NCI-H187 treated with DMSO at 0.1 percent for 48 hours (cell line): ENCODE measurements at places on chromosomes 7 and 10.

GRCh38 chr10:130425169-130425568 lies 289.0 kb downstream of the GLRX3 start:
- DNase-seq, result no peak

- DNase-seq, result no peak
Measured at GRCh38 chr10:102233997-102234396, 7.3 kb downstream of the PITX3 start.

DNA sequence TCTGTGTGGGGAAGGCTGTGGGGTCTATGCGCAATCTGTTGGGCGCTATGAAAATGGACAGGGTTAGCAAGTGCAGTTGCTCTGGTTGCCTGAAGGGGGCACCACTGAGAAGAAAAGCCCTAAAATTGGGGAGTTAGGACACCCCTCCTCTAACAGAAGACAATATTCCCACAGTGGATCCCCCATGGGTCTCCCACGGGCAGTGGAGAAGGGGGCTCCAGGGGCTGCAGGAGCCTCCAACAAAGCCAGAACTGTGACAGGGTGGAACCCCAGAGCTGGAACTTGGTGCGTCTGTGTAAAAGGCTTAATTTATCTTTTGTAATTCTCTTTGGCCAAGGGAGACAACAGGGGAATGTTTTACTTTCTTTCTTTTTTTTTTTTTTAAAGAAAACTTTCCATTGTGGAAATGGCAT lies 12.5 kb upstream of the COL13A1 start:
- no peak for DNase-seq

GRCh38 chr7:98638853-98639252 lies 21.8 kb downstream of the NPTX2 start:
- no peak for DNase-seq

DNA sequence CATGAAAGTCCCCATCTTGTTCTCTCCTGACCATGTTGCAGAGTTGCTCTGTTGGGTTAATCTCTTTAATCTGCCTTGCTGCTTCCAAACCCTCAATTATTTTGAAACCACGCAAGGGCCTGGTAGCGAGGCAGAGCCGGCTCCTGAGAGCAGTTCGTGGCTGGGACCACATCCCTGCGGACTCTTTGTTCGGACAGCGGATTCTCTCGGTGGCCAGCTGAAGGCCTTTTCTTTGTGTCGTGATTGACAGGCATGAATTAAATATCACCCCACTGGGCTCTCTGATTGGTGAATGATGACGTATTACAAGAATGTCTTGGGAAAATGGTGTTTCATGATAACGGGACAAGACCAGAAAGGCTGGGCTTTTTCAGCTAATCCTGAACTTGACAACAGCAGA lies 66.9 kb upstream of the ARHGAP21 start:
- no peak for DNase-seq

GRCh38 chr7:36521911-36522310 lies 132.2 kb downstream of the ANLN start:
- DNase-seq, result no peak

DNA sequence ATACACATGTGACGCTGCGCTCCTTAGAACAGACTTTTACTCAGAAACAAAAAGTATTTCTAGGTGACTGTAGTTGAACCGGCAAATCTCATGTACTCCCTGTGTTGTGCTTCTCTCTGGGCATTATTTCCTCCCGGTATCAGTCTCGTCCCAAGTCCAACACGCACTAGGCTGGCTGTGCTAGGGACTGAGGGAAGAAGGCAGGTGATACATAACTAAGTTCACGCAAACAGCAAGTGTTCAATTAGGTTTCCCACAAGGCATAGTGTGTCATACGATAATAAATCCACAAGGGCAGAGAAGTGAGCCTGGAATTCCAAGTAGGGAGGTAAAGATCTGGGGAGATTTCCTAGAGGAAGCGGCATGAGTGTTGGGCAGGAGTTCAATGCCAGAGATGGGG lies 20.4 kb downstream of the FAM53B start:
- DNase-seq, result no peak

DNA sequence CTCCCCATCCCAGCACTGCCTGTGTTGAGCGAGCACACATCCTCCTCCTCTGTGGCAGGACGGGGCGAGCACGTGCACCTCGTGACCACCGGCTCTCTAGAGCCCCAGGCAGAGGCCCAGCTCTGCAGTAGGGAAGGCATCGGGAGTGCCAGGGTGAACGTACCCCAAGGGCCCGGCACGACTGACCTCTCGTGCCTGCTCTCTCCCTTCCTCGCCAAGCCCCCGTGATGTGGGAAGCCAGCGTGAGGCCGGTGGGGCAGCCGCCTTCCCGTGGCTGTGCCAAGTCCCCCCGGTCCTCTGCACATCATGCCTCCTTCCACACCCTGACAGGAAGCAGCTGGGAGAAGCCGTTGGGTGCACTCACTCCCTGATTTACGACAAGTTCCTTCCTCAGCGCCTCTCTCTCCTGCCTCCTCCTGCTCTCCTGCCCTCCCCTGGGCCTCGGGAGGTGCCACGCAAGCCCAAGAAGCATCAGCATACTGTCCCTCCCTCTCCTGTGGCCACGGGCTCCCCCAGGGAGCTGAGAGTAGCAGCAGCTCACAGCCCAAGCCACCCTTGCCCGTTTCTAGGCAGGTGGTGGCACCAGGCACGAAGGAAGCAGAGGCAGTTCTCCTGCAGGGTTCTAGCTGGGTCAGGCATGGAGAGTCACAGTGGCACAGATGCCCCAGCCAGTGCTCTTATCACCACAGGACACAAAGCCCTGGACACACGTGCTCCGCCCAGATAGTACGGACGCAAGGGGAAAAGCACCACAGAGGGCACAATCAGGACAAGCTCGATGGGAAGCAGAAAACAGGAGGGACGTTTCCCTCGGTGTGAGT lies 47.0 kb downstream of the AMZ1 start:
- no peak for DNase-seq

DNA sequence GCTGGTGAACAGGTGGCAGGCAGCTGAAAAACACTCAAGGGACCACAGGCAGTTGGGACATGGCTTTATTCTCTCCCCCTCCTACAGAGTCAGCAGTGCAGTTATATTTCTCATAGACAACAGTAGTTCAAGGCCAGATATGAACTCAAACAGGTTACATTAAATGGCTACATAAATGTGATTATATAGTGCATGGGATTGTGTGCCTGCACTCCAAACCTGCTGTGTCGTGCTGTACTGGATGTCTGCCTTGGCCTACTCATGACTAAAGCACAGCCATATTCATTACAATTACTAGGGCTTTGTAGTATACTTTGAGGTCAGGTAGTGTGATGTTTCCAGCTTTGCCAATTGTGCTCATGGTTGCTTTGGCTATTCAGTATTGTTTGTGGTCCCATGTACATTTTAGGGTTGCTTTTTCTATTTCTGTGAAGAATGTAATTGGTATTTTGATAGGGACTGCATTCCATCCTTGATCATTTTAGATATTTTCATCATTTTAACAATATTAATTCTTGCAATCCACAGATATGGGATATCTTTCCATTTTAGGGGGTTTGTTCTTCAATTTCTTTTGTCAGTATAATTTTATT lies 393.6 kb downstream of the CNTNAP2 start:
- no peak for DNase-seq

- no peak for DNase-seq
Measured at GRCh38 chr7:157560710-157561522, 224.1 kb downstream of the DNAJB6 start.
